ENCODE measurements at places on chromosomes 2 and 18.

DNA sequence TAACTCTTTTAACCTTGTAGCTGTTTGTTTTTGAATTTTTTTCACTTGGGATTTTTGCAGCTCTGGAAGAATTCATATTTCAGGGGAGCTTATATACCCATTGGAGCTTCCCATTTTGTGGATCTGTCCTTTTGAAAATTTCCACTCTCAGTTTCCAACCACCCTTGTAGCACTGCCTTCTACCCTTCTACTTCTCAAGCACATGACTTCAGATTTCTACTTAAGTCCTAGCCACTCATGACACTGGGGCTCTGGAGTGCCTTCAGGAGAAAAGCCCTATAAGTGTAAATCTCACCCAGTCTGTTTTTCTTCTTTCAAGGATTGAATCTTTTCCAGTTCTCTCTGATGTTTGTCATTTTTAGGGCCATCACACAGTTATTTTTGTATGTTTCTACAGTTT is 283.7 kb upstream of the KCNH7 start:
- no peak for DNase-seq

GRCh38 chr2:189466046-189466445 is 24.8 kb downstream of the WDR75 start:
- DNase-seq: no peak

DNA sequence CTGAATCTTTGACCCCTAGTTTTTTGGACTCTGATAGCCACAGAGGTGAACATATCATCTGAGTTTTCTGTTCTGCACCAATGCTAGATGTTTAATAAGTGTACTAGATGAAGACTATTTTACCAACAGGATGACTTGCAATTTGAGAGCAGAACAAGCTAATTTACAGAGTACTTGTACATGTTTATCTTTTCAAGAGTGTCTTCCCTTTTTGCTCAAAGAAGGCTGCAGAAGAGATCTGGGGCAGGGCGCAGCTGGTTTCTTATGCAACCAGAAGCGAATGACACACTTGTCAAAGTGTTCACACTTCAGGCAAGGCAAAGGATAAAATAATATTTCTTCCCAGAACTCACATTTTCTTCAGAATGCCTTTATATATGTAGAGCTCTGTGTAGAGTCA is 86.0 kb downstream of the VWA3B start:
- DNase-seq: no peak

- DNase-seq: no peak
Measured at GRCh38 chr2:182226807-182227206, 200.0 kb downstream of the PDE1A start.

DNA sequence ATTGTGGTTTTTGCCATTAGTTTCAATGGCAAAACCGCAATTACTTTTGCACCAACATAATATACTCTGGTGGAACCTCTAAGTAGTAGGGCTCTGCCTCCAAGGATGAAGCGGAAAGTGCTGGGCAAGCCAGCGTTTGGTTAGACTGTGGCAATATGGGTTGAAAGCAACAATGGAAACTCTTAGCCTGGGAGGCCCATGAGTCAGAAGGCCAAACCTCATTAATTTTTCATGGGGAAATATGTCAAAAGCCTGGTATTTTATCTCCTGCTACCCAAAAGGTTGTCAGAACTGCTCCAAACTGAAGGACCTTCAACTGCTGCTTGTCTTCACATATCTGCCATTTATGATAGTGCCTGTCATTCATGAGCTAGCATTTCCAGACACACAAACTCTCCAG is 179.1 kb upstream of the CYP26B1 start:
- DNase-seq: no peak

- DNase-seq: peak; percentile 86
Measured at GRCh38 chr2:111121828-111122630, 1.3 kb downstream of the BCL2L11 start.

DNA sequence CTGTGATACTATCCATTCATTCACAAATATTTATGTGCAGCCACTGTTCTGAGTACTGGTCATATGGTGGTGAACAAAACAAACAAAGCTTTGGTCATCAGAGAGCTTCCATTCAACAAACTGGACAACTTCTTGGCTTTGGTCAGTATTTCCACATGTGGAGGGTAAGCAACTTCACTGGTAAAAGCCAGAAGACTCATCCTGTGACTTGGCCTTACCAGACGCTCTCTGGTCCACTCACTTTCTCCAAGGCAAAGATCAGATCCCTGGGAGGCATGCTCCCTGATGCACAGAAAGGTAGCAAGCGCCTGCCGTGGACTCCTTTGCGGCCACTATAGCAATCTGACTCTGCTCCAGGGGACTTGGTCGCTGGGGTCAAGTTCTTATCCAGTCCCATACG is 179.5 kb downstream of the EN1 start:
- DNase-seq: no peak

DNA sequence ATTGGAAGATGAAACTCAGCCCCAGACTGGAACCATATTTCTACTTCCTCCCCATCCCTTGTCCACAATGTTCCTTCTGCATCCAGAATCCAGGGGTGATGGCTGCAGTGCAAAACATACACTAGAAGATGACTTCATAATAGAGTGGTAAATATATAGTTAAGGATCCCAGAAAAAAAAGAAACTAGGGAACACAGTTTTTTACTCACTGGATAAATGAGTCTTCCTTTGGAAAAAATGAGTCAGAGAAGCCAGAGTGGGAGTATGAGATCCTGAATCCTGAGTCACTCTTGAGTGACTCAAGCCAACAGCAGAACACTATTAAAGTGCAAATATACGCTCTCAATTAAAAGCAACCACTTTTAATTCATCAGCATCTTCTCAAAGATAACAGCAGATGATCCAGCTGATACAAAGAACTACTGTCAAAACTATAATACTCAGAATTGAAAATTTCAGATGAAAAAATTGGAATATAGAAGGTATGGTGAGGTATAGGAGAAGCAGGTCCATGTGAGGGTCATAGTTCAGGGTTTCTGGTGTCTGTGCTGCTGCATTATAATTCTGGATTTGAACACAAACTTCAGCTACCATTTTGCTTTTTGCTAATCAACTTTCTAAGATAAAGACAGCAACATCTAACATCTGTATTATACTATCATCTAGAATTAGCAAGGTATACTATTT is 987.2 kb upstream of the CDH2 start:
- no peak for DNase-seq

DNA sequence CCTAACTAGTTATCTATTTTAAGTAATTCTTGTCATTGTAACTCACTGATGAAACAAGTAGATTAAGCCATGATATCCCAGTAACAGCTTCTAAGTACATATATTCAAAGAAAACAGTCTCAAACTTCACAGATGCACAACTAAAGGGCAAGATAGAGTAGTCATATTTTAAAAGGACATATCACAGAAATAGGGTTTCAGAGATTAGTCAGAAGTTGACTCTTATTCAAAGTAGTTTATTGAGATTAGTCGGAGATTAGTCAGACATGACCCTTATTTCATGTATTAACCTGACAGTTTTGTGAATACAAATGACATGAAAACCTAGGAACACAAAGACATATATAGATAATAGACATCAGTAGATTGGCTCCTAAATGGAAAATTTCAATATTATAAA is 15.9 kb upstream of the CHAC2 start:
- no peak for DNase-seq

DNA sequence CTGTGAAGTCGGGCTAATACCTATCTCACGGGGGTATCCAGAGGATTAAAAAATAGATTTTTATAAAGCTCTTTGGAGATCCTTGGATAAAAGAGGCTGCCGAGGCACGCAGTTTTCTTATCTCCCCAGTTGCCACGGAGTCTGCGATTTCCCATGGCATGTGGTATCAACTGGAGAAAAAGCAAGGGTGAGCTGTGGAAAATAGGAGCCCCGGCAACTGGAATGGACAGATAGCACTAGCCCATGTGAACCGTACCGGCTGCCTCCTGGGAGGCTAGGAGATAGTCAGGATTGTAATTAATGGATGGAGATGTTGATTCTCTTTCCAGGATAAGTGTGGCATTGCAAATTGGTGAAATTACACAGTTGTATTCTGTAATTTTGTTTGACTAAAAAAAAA is 407.6 kb upstream of the KCNH7 start:
- DNase-seq: no peak

DNA sequence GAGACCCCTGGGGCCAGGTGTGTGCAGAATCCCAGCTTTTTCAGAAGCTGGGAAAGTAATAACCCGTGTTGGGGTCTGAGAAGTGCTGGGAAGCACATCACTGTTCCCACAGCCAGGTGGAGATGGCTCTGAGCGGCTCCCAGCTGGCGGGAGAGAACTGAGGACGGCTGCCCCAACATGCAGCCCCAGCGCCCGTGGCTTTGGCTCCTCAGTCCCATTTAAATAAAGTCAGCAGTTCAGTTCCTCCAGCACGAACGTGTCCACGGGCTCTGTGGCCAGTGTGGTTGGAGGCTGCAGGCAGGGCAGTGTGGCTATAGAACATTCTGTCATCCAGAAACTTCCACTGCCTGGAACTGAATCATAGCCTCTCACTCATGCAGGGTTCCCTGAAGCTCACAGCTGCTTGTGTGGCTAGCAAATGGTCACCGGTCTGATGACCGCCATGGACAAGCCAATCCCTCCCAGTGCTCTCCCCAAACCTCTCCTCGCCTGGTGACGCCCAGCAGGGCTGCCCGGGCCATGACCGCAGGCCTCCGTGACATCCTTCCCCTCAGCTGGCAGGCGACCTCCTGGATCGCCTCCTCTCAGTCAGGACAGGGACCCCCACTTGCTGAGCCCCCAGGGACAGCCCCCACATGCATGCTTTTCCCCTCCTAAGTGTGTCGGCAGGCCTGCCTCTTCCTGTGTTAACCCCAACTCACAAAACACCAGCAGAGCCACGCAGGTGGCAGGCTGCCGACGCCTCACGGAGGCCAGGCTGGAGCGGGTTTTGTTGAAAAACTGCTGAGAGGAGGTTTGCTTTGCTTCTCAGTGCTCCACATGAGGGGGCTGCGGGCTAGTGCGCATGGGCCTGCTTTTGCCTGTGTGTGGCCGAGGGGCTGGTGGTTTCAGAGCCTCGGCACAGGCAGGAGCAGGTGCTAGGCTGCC is 1.3 kb downstream of the RTP5 start:
- no peak for DNase-seq

DNA sequence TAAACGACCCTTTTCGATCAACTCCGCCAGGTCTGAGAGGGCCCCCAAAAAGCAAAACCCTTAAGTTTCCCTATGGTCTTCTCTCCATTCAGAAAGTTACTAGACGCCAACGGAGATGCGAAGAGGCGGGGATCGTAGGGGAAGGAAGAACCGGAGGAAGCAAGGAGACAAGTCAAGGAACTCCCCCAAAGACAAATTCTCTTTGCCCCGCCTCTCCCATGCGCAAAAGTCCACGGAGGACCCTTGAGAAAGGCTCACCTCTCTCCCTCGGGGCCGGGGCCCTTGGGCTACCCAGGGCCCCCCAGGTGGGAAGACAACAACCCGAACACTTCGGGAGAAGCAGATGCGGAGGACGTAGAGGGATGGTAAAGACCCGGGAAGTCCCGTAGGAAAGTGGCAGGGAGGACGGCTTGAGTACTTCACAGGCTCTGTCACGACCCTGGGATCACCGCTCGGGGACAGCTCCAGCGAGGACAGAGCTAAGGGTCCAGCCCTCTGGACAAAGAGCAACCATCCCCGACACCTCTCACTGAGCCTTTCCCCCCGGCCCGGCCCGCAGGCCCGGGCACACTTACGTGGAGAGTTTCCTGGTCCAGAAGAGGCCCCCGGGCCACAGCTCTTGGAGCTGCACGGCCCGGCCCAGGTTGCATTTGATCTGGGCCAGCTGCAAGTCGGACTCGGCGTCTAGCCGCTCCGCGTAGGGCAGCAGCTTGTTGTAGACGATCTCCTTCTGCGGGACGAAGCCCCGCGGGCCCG is 647 bp downstream of the PSME4 start:
- peak; percentile 14 for DNase-seq

GRCh38 chr2:154457286-154457685 is 241.2 kb upstream of the KCNJ3 start:
- no peak for DNase-seq

GRCh38 chr2:26764078-26764887 is at the start of gene SLC35F6:
SLC35F6 (plus strand) TSS chr2:26764284; CDS start chr2:26764350, 66 bp downstream.
- peak; percentile 81 for DNase-seq

DNA sequence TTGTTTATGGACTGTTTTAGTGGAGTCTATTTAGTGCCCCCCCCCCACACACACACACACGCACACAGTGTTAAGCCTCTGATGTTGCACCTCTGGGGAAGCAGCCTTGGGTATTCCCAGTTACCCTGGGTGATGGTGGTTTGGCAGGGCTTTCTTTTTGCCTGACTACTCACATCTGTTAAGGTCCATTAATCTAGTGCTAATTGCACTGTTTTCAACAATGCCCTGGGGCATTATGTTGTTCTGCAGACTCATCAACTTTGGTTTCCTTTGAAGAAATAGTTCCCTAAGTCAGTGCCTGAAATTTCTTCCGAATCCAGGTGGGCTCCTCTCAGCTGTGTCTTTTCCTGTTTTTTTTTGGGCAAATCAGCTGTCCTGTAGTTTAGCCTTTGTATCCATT is 34.7 kb downstream of the SPOPL start:
- no peak for DNase-seq

- DNase-seq: no peak
Measured at GRCh38 chr2:191869178-191869577, 22.3 kb upstream of the CAVIN2 start.
